Left lung (tissue), 14 donors: ENCODE measurements at places on chromosomes 12 and 14. TPM values are rescaled to one million over a fixed set of nuclear protein-coding genes. Genes with fewer than 3 reads are reported as not detected.

The TROAP gene
- 8.0 TPM for total RNA-seq

The TMX1 gene
- 32.7 TPM for total RNA-seq

DNA sequence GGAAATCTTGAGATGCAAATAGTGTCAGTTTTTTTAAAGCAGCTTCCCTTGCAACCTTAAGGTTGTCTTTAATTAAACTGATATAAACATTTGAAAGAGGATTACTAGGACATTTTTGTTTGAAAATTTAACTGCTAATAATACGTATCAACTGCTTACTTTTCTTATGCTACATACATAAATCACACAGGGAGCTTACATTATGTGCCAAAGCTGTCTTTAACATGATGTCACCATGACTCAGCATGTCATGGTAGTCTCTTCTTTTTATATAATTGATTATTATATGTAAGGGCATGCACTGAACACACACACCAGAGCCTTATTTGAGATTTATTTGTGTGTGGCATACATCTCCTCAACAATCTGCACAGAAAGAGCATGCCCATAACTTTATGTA lies 63.0 kb upstream of the PTHLH start:
- no peak overlapping the region for H3K27ac ChIP-seq
- H3K36me3 ChIP-seq, result no peaks in the 10 kb centered on the region
- no peaks in the 10 kb centered on the region for H3K4me1 ChIP-seq

The COQ5 gene
- 27.9 TPM for total RNA-seq

The DIO2 gene
- total RNA-seq, result 7.5 TPM

DNA sequence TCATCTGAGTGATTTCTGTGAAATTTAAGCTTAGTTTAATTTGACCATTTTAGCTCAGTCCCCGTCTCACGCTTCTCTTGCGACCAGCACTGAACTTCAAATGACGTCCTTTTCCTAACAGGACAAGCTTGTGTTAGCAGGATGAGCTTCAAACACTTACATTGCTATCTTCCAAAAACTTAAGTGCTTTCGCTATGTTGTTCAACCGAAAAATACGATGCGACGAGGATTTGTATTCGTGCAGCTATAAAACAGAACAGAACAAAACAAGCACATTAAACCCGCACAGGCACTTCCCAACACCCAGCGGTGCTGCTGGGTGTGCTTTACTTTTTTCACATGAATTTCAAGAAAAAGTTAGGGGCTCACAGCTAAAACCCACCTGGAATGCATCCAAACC lies 64.2 kb upstream of the DICER1 start:
- H3K36me3 ChIP-seq, result peaks cover 5% of the 10 kb centered on the region
- H3K4me3 ChIP-seq, result no peak overlapping the region
- H3K4me1 ChIP-seq, result no peaks in the 10 kb centered on the region
- no peaks in the 10 kb centered on the region for H3K27me3 ChIP-seq

GRCh38 chr12:119354172-119354571 lies 19.6 kb downstream of the CCDC60 start:
- H3K27ac ChIP-seq, result no peak overlapping the region
- no peak for DNase-seq
- no peaks in the 10 kb centered on the region for H3K36me3 ChIP-seq
- H3K27me3 ChIP-seq, result no peaks in the 10 kb centered on the region
- no peak overlapping the region for H3K4me3 ChIP-seq

- H3K4me3 ChIP-seq, result no peak overlapping the region
- H3K27me3 ChIP-seq, result no peaks in the 10 kb centered on the region
- no peaks in the 10 kb centered on the region for H3K36me3 ChIP-seq
- H3K4me1 ChIP-seq, result peaks cover 10% of the 10 kb centered on the region
- H3K27ac ChIP-seq, result no peak overlapping the region
These were observed 107.1 kb downstream of the DACT1 start for GRCh38 chr14:58744801-58745394.

DNA sequence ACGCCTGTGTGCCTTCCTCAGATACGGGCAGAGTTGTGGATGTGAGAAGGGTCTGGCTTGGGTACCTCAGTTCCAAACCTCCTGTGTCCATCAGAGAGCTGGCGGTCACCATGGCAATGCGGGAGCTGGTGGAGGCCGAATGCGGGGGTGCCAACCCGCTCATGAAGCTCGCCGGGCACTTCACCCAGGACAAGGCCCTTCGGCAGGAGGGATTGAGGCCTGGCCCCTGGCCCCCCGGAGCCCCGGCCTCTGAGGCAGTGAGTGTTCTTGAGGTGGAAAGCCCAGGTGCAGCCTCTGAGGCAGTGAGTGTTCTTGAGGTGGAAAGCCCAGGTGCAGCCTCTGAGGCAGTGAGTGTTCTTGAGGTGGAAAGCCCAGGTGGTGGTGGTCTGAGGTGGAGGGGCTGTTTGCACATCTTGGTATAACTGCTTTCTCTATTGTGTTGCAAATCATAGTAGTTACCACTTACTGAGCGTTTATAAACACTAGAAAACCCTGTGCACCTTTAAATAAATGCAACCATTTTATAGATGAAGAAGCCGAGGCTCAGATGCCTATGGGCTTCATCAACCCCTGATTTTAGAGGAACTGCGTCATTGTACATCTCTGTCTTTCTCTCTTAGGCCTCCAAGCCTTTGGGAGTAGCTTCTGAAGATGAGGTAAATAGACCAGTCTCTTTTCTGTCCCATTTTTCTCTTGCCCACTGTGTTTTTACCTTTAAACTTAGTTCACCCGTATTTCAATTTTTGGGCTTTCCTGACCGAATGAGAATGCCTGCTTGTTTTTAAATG lies 976 bp downstream of the PEX5 start:
- H3K36me3 ChIP-seq, result peaks cover 22% of the 10 kb centered on the region
- peak overlapping the region; percentile 84 for H3K4me3 ChIP-seq

DNA sequence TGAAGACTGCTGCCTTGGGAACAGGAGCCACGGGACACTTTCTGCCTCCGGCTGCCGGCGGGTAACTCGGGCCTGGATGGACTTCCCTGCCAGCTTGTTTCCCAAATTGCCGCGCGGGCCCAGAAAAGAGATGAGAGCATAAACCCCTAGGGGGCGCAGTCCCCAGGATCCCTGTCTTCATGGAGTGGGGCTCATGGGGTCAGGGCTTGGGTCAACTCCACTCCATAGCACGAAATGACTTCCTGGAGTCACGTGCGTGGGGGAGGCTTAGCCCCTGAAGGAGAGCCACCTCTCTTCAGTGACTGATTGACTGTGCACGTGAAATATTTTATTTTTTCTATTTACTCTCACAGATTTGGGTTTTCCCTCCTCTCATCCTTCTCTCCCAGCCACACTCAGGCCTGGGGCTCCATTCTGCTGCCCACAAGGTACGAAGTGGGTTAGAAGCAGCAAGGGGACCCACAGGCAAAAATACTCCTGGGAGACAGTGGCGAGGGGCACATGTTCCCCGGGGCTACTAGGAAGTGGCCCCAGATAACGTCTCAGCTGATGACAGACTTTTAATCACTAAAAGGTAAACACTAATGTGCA lies 10.0 kb downstream of the PGF start:
- peaks cover 11% of the 10 kb centered on the region for H3K4me1 ChIP-seq
- no peaks in the 10 kb centered on the region for H3K36me3 ChIP-seq
- no peak for DNase-seq
- no peak overlapping the region for H3K4me3 ChIP-seq

The BEGAIN gene
- total RNA-seq, result 1.5 TPM

GRCh38 chr12:6916426-6917200 lies 2.2 kb downstream of the ENO2 start:
- H3K36me3 ChIP-seq, result no peaks in the 10 kb centered on the region
- H3K4me3 ChIP-seq, result no peak overlapping the region
- H3K27ac ChIP-seq, result no peak overlapping the region
- peaks cover 24% of the 10 kb centered on the region for H3K4me1 ChIP-seq

- no peaks in the 10 kb centered on the region for H3K27me3 ChIP-seq
- no peak overlapping the region for H3K4me3 ChIP-seq
- H3K27ac ChIP-seq, result no peak overlapping the region
These were observed 52.7 kb downstream of the TTC8 start for GRCh38 chr14:88877192-88877591.

DNA sequence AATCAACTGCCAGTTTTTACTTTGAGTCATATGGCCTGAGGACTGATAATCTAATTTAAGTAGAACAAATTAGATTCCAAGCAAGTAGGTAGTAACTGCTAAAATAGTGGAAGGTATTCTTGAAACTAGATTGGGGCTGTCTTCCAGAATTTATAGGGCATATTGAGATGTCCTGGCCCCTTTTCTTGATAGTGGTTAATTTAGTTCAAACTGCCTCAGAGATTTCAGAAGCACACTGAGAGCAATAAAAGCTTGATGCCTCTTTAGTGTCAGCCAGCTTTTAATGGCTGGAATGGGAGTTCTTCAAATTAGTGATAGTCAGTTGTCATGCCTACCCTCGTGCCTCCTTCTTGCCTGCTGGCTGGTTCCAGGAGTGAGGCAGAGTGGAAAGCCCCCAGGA lies 120.5 kb downstream of the AKAP6 start:
- no peaks in the 10 kb centered on the region for H3K4me1 ChIP-seq
- DNase-seq, result no peak
- H3K27ac ChIP-seq, result no peak overlapping the region
- H3K27me3 ChIP-seq, result no peaks in the 10 kb centered on the region
- no peak overlapping the region for H3K4me3 ChIP-seq

GRCh38 chr14:89617481-89618329 lies 200.7 kb upstream of the FOXN3 start:
- H3K4me3 ChIP-seq, result peak overlapping the region; percentile 69
- peak; percentile 61 for DNase-seq
- peak overlapping the region; percentile 55 for H3K27ac ChIP-seq
- H3K36me3 ChIP-seq, result no peaks in the 10 kb centered on the region
- H3K4me1 ChIP-seq, result peaks cover 2% of the 10 kb centered on the region
- no peaks in the 10 kb centered on the region for H3K27me3 ChIP-seq

The FGF6 gene
- not detected for total RNA-seq

- H3K27ac ChIP-seq, result no peak overlapping the region
- H3K27me3 ChIP-seq, result no peaks in the 10 kb centered on the region
- H3K4me1 ChIP-seq, result peaks cover 46% of the 10 kb centered on the region
- no peak for DNase-seq
- H3K4me3 ChIP-seq, result no peak overlapping the region
These were observed 155.2 kb downstream of the TGFB3 start for GRCh38 chr14:75826599-75826998.

- H3K27ac ChIP-seq, result no peak overlapping the region
- no peak overlapping the region for H3K4me3 ChIP-seq
- H3K27me3 ChIP-seq, result no peaks in the 10 kb centered on the region
- no peaks in the 10 kb centered on the region for H3K36me3 ChIP-seq
- H3K4me1 ChIP-seq, result no peaks in the 10 kb centered on the region
- no peak for DNase-seq
These were observed 253.3 kb upstream of the DIO2 start for GRCh38 chr14:80464531-80465149.

DNA sequence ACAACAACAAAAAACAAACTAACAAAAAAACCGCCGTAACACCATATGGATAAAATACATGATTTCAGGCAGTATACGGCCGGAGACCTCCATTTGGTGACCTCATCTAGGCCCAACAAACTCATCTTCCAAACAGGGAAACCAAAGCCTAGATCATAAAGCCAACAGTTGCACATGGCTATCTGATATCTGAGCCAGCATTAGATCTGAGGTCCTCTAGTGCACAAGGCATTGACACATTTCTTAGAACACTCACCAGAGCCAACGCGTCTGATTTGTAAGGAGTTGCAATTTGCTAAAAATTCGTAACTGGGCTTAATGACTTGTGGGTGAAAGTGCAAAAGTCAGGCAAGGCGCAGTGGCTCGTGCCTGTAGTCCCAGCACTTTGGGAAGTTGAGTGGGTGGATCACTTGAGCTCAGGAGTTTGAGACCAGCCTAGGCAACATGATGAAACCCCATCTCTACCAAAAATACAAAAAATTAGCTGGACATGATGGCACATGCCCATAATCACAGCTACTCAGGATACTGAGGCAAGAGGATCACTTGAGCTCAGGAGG lies 42.0 kb upstream of the NUDT4 start:
- no peaks in the 10 kb centered on the region for H3K36me3 ChIP-seq
- no peak overlapping the region for H3K27ac ChIP-seq
- no peaks in the 10 kb centered on the region for H3K4me1 ChIP-seq
- no peak for DNase-seq

The CLEC6A gene
- total RNA-seq, result 0.32 TPM

The MYF5 gene
- total RNA-seq, result not detected

GRCh38 chr14:24818058-24818822 lies 184.2 kb upstream of the GZMB start:
- DNase-seq, result no peak
- no peak overlapping the region for H3K4me3 ChIP-seq
- H3K27ac ChIP-seq, result no peak overlapping the region
- H3K36me3 ChIP-seq, result no peaks in the 10 kb centered on the region
- H3K4me1 ChIP-seq, result no peaks in the 10 kb centered on the region
- no peaks in the 10 kb centered on the region for H3K27me3 ChIP-seq

GRCh38 chr14:96693987-96694386 lies 103.2 kb upstream of the VRK1 start:
- H3K4me3 ChIP-seq, result no peak overlapping the region
- no peaks in the 10 kb centered on the region for H3K27me3 ChIP-seq
- no peak for DNase-seq
- H3K36me3 ChIP-seq, result no peaks in the 10 kb centered on the region

- no peaks in the 10 kb centered on the region for H3K27me3 ChIP-seq
- H3K36me3 ChIP-seq, result no peaks in the 10 kb centered on the region
- H3K4me1 ChIP-seq, result no peaks in the 10 kb centered on the region
- no peak overlapping the region for H3K4me3 ChIP-seq
These were observed 162.4 kb downstream of the KICS2 start for GRCh38 chr12:64059685-64060084.

- H3K36me3 ChIP-seq, result no peaks in the 10 kb centered on the region
- no peak overlapping the region for H3K27ac ChIP-seq
- no peaks in the 10 kb centered on the region for H3K4me1 ChIP-seq
- no peak overlapping the region for H3K4me3 ChIP-seq
- DNase-seq, result peak; percentile 7
- no peaks in the 10 kb centered on the region for H3K27me3 ChIP-seq
These were observed 183.3 kb upstream of the LMO3 start for GRCh38 chr12:16789204-16789790.

DNA sequence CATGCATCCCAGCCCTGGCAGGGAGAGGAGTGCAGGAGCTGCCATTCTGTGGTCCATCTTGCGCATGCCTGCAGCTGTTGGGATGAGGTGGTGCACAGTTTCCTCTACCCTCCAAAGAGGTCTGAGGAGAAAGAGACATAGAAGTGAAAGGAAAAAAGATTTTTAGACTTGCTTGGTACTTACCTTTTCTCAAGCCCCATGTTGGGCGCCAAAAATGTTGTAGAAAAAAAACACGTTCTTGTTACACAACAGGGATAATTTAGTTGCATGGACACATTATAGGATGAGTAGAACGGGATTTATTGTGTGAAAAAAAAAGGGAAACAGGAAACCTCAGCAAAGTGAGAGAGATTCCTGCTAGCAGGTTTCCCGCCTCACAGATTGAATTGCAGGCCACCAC lies 244.4 kb upstream of the GARIN2 start:
- no peak overlapping the region for H3K27ac ChIP-seq
- no peaks in the 10 kb centered on the region for H3K4me1 ChIP-seq
- no peak overlapping the region for H3K4me3 ChIP-seq
- H3K27me3 ChIP-seq, result no peaks in the 10 kb centered on the region

- H3K36me3 ChIP-seq, result peaks cover 22% of the 10 kb centered on the region
- H3K27ac ChIP-seq, result no peak overlapping the region
- DNase-seq, result no peak
These were observed 75.3 kb downstream of the AACS start for GRCh38 chr12:125140279-125141209.
